NCI-H187 (cell line): ENCODE measurements at places on chromosomes 11 and 22.

DNA sequence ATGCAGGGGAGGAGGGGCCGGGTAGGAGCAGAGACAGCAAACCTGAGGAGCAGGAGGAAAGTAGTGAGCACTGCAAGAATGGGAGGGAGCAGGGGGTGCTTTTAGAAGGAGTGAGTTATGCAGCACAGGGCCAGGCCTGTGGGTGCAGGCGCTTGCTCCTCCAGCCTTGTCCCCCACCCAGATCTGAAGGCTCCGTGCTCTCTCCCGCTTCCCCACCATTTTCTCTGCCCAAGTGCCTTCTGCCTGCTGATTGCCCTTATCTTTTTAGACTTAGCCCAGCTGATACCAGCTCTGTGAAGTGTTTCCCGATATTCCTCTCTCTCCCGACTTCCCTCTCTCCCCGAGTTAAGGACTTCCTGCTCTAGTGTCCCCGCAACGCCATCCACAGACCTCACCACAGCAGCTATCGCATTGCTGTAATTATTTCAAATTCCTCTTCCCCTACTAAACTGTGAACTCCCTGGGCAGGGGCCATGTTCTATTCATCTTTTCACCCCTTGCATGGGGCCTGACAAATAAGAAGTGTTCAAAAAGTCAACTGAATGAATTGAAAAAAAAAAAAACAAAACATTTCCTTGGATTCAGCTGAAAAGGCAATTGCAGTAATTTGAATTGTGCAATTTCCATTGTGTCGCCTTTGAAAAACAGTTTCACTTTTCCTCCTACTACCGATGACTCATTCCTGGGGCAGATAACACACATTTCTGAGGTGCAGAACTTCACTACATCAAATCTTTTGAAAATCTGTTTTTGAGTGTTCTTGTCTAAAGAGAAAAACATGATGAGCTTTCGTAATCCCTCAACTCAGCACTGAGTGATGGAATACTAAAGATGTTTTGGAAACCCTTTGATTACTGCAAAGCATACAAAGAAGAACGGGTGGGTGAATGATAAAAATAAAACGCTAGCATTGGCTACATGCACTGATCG, 69.7 kb upstream of the BMAL1 start:
- no peak for DNase-seq

GRCh38 chr11:122717264-122717867, 61.8 kb downstream of the UBASH3B start:
- DNase-seq, result no peak

DNA sequence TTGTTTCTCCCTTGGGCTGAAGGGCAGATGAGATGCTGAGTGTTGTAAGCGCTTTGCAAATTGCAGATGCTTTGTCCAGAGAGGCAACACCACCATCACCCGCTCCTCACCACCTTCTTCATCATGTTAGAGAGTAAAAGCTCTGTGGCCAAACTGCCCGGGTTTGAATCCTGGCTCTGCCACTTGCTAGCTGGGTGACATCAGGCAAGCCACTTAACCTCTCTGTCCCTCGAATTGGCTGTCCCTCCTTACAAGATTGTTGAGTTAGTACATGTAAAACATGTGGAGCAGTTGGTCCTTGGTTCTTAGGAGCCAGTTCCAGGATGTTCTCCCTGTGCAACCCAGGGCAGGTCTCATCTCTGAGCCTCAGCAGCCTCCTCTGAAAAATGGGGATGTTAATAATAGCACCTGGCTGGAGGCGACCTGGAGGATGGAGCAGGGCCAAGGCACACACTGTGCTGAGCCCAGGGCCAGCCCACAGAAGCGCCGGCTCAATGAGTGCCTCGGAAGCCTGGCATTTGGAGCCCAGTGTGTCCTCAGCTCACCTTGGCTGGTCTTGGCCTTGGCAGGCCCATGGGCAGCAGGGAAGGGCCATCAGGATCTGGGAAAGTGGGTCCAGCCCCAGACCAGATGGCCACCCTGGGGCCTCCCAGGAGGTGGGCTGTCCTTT, 10.5 kb downstream of the C11orf86 start:
- no peak for DNase-seq

DNA sequence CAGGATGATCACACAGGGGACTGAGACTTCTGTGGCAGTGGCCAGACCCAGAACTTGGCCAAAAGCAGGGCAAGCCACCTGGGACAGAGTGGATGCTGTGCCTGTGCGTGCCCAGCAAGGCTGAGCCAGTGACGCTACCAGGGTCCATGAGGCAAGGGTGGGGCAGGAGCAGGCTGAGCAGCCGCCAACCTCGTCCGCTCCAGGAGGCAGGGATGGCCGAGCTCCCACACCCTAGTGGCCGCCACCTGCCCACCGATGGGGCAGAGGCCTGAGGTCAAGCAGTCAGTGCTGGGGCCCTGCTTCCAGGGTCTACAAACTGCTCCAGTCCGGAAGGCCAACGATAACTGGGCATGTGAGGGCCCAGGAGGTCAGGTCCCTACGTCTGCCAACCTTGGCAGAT, 7.3 kb downstream of the KRTAP5-9 start:
- no peak for DNase-seq

- DNase-seq, result no peak
Measured at GRCh38 chr11:35061516-35062440, 77.2 kb upstream of the CD44 start.

GRCh38 chr22:38845004-38845740, 1.3 kb upstream of the NPTXR start:
- DNase-seq, result no peak

DNA sequence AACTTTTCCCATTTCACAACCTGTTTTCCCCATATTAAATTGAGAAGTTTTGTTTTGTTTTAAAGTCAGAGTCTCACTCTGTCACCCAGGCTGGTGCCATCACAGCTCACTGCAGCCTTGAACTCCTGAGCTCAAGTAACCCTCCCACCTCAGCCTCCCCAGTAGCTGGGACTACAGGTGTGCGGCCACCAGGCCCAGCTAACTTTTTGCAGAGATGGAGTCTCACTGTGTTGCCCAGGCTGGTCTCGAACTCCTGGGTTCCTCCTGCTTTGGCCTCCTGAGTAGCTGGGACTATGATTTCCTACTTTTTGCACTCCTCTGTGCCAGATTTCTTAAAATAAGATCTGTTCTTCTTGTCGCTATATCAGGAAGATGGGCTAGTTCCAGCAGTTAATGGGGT, 44.9 kb downstream of the GNB1L start:
- no peak for DNase-seq

DNA sequence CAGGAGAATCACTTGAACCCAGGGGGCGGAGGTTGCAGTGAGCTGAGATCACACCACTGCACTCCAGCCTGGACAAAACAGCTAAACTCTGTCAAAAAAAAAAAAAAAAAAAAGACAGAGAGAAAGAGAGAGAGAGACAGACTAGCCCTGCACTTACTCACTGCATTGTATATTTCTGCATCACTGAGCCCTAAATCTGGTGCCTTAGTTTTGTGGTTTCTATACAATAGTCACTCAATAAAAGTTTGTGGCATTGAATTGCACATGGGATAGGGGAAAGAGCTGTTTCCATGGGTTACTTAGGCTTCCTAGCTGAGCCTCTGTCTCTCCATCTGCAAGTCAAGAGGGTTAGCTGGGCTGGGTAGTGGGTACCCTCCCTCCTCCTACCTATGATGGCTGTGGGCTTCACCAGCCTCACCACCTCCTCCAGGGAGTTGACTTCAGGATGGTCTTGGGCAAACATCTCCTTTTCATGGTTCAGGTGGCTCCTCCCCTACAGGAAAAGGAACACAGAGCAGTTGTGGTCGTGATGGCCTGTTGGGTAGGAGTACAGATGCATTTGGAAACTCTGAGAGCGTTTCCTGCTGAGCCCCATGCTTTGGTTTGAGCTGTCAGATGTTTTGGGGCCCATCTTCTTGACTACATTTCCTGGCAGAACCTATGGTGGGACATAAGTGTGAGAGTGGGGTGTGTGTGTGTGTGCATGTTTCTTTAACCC, 73.2 kb downstream of the CCDC81 start:
- no peak for DNase-seq

DNA sequence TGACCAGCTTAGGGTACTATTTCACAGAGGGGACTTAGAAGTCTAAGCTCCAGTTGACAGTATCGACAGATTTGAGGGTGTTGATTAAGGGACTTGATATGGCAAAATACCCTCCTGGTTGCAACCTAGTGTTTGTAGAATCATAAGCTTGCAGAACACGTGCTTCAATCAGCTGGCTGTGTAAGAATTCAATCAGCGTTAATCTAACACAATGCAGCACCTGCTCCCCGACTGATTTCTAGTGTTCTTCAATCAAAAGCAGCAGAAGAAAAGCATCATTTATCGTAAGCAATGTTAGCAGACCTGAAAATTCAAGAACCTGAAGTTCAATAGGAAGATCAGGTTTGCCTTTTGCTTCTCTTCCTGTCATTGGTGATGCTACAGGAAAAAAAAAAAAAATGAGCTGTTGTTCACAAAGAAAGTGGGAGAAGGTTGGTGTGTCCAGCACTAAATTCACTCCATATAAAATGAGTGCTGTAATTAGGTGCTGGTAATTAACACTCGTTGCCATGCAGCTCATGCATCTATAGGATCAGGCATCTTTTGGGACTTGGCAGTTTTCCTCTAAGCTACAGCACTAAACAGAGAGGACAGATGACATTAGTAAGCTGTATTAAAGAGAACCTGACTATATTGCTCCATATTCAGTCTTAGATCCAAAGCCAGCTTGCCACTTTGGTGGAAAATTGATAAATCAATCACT, 840.3 kb downstream of the OPCML start:
- no peak for DNase-seq

DNA sequence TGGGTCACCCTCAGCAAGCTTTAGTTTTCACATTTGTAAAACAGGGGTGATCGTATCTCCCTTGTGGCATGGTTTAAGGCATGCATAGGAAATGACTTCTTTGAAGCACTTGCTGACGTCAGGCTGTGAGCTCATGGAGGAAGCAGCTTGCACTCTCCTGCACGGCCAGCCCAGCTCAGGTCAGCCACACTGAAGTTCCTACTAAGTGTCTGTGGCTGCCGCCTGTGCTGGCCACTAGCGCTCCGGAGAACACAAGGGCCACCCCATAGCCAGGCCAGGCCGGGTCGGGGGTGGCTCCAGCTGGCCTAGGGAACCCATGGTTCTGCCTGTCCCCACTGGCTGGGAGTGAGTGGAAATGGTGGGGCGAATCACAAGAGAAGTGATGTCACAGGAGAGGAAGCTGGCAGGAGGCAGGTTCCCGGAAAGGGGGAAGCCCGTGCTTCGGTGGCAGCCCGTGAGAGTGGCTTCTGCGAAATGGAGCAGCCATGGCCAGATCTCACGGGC, 28.2 kb downstream of the KCTD17 start:
- no peak for DNase-seq

- no peak for DNase-seq
Measured at GRCh38 chr11:8213376-8213775, 44.6 kb upstream of the RIC3 start.

GRCh38 chr11:128789497-128790150, 77.5 kb downstream of the KCNJ1 start:
- no peak for DNase-seq

GRCh38 chr22:32728291-32728690, 73.2 kb upstream of the TIMP3 start:
- no peak for DNase-seq

GRCh38 chr11:134541355-134541754, 129.3 kb upstream of the B3GAT1 start:
- no peak for DNase-seq

GRCh38 chr11:114314096-114314495, 17.9 kb downstream of the NNMT start:
- no peak for DNase-seq

DNA sequence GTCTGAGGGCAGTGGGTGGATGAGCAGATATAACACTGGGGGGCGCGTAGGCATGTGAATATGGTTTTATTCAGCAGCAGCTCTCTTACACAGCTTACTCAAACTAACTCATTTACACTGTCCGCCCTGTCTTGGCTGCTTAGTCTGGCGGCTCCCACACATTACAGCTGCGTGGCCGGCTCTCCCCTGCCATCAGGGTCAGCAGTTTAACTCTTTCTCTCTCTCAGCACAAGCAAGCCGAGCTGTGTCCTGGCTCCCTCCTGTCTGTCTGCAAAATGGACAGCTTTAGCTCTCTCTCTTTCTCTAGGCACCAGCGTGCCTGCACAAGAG, 1310.1 kb upstream of the RAG2 start:
- DNase-seq, result no peak

DNA sequence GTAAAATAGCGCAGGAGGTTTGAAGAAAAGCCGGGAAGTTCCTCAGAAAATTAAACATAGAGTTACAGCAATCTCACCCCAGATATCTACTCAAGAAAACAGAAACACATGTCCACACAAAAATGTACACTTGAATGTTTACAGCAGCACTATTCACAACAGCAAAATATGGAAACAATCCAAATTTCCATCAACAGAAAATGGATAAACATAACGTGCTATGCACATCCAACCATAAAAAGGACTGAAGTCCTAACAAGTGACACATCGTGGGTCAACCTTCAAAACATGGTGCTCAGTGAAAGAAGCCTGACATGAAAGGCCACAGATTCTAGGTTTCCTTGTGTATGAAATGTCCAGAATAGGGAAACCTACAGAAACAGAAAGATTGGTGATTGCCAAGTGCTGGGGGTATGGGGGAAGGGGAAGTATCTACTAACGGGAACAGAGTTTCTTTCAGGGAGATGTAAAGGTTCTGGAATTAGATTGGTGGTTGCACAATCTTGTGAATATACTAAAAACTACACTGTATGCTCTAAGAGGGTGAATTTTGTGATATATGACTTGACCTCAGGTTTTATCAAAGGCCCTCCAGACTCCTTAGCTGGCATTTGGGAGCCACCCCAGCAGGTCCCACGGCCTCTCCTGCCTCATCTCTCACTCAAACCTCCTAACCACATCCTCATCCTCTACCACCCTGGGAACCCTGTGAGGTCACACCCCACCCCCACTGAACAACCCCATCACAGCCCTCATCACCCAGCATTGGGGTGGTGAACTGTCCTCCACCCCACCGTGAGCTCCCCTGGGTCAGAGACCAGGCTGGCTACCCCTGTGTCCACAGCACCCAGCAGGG, 69.2 kb upstream of the PRR5 start:
- DNase-seq, result no peak

GRCh38 chr11:20368438-20368837, 4.9 kb downstream of the HTATIP2 start:
- no peak for DNase-seq

DNA sequence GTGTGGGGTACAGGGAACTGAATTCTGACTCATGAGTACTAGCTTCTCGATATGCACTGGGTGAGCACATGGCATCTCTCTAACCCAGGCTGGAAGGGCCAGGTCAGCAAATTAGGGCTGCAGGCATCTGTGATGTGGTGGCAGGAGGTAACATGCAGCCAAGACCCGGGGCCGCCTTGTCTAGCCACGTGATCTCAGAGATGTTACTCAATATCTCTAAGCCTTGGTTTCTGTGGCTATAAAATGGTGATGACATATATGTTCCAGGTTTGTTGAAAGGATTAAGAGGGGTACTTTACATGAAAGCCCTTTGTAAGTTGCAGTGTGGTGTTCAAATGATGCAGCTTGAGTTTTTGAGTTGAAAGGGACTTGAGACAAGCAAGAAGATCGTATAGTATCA, 3.2 kb downstream of the ST14 start:
- no peak for DNase-seq
